Smooth muscle cell of bladder (primary cell): ENCODE measurements at places on chromosomes 4 and X. TPM values are rescaled to one million over a fixed set of nuclear protein-coding genes. Genes with fewer than 3 reads are reported as not detected.

The ZNF827 gene
- total RNA-seq: 2.6 and 3.6 TPM in 2 replicates

The BEND2 gene
- not detected in 2 replicates for total RNA-seq

The DTHD1 gene
- total RNA-seq: not detected in 2 replicates

The CHRDL1 gene
- total RNA-seq: 0.14 and 0.46 TPM in 2 replicates

The GYPB gene
- total RNA-seq: not detected in 2 replicates

The SMIM43 gene
- total RNA-seq: 5.4 and 11.2 TPM in 2 replicates

The KCTD8 gene
- not detected in 2 replicates for total RNA-seq

The ANKRD50 gene
- 24.2 and 42.8 TPM in 2 replicates for total RNA-seq

The MAP9 gene
- 7.8 and 8.7 TPM in 2 replicates for total RNA-seq

The TMEM47 gene
- total RNA-seq: 63.4 and 105 TPM in 2 replicates

The TAF7L gene
- 0.37 and 0.43 TPM in 2 replicates for total RNA-seq

The HTATSF1 gene
- 22.2 and 28.2 TPM in 2 replicates for total RNA-seq

The ASIC5 gene
- not detected in 2 replicates for total RNA-seq

The GRIA3 gene
- total RNA-seq: 2.0 and 8.1 TPM in 2 replicates

The DDIT4L gene
- total RNA-seq: 4.6 and 5.9 TPM in 2 replicates

The GIMD1 gene
- not detected in 2 replicates for total RNA-seq

The ARFIP1 gene
- 38.6 and 40.7 TPM in 2 replicates for total RNA-seq

The IKBKG gene
- 13.4 and 13.7 TPM in 2 replicates for total RNA-seq

The GLRA2 gene
- total RNA-seq: not detected in 2 replicates

The FAM47A gene
- not detected in 2 replicates for total RNA-seq

The NKX6-1 gene
- not detected in 2 replicates for total RNA-seq

The GPR82 gene
- total RNA-seq: not detected in 2 replicates

The MAD2L1 gene
- 3.0 and 4.0 TPM in 2 replicates for total RNA-seq

The CT45A10 gene
- total RNA-seq: not detected in 2 replicates

The COL4A6 gene
- 4.2 and 13.4 TPM in 2 replicates for total RNA-seq

The CENPVL2 gene
- not detected in 2 replicates for total RNA-seq
